Body of pancreas (tissue), 4 donors: ENCODE measurements at places on chromosomes 11 and 22. TPM values are rescaled to one million over a fixed set of nuclear protein-coding genes. Genes with fewer than 3 reads are reported as not detected.
A peak's percentile ranks its signal among the peaks of the same experiment; 100 is the strongest.

DNA sequence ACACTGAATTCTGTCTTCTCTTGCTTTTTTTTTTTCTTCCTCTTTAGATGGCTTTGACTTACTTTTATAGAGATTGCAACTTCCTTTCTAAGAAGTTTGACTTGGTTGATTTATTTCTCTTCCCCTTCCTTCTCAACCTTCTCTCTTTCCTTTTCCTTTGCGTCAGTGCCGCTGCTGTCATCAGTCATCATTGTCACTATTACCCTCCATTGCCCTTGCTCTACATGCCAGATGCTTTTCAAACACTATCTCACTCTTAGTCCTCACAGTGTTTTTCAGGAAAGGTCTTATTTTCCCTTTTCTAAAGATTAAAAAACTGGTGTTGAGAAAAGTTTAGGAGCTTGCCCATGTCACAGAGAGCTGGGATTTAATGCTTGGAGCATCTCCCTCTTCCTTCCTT is 74.7 kb upstream of the C11orf87 start:
- H3K4me1 ChIP-seq, result no peaks in the 10 kb centered on the region
- no peak for DNase-seq
- H3K27ac ChIP-seq, result no peak overlapping the region
- H3K36me3 ChIP-seq, result no peaks in the 10 kb centered on the region

DNA sequence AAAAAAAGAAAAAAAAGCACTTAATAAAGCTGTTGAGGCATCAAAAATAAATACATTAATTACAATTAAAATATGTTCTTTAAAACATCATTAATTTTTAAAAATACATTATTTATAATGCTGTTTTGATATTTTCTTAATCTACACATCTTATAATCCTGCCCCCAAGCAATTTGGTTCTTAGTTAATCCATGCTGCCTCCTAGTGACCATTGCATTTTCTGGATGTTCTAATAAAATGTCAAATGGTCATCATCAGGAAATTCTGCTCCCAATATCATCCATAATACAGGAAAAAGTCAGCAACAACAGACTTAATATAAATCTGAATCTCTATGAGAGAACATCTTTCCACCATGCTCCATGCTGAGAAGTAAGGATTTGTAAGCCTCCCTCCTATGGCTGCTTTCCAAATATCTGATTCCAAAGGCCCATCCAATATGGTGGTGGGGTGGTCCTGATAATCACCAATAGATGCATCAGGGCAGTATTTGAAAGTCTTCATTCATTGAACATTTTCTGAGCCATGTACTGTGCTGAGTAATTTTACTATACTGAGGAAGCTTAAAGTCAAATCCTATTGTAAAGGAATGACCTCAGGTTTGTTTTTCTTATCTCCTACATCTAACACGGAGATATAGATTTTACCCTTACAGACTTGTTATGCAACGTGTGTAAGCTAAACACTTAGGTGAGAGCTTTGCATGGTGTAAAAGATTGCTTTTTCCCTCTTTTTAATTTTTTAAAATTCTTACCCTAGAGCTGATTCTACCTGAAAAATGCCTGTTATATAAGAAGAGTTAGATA is 124.7 kb upstream of the BMAL1 start:
- no peaks in the 10 kb centered on the region for H3K4me1 ChIP-seq
- H3K36me3 ChIP-seq, result no peaks in the 10 kb centered on the region
- H3K27ac ChIP-seq, result no peak overlapping the region
- DNase-seq, result no peak
- H3K27me3 ChIP-seq, result no peaks in the 10 kb centered on the region

GRCh38 chr11:39683951-39684554 is 1775.4 kb downstream of the LRRC4C start:
- no peak overlapping the region for H3K27ac ChIP-seq
- no peaks in the 10 kb centered on the region for H3K4me1 ChIP-seq
- no peaks in the 10 kb centered on the region for H3K36me3 ChIP-seq
- H3K4me3 ChIP-seq, result no peak overlapping the region
- no peak for DNase-seq
- no peaks in the 10 kb centered on the region for H3K27me3 ChIP-seq

- no peaks in the 10 kb centered on the region for H3K27me3 ChIP-seq
- DNase-seq, result peak; percentile 56
Measured at GRCh38 chr11:12239396-12239795, 129.0 kb downstream of the MICAL2 start.

DNA sequence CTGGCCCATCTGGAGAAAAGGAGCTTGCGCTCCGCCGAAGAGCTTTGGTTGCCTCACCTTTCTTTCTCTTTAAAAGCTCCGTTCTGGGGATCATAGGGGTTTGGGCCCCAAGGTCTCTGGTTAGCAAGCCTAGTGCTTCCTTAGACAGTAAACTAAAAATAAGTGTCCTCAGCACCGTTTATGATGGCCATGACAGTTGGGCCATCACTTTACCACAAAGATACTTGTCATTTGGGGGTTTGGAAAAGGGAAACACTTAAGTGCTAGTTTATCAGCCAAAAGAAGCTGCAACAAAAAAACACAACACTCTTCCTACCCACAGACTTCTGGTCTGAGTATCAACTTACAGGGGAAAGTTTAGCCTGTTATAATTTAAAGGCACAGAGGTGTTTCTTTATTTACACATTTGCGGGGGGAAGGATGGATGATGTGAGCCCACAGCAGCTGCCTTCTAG is 88.4 kb upstream of the CD44 start:
- no peak for DNase-seq
- no peak overlapping the region for H3K4me3 ChIP-seq
- H3K27ac ChIP-seq, result no peak overlapping the region
- H3K27me3 ChIP-seq, result no peaks in the 10 kb centered on the region
- H3K4me1 ChIP-seq, result peaks cover 5% of the 10 kb centered on the region
- no peaks in the 10 kb centered on the region for H3K36me3 ChIP-seq

GRCh38 chr22:41550952-41551491 is 6.8 kb upstream of the POLR3H start:
- no peak overlapping the region for H3K4me3 ChIP-seq
- H3K4me1 ChIP-seq, result peaks cover 4% of the 10 kb centered on the region
- no peaks in the 10 kb centered on the region for H3K27me3 ChIP-seq
- no peaks in the 10 kb centered on the region for H3K36me3 ChIP-seq
- no peak overlapping the region for H3K27ac ChIP-seq

DNA sequence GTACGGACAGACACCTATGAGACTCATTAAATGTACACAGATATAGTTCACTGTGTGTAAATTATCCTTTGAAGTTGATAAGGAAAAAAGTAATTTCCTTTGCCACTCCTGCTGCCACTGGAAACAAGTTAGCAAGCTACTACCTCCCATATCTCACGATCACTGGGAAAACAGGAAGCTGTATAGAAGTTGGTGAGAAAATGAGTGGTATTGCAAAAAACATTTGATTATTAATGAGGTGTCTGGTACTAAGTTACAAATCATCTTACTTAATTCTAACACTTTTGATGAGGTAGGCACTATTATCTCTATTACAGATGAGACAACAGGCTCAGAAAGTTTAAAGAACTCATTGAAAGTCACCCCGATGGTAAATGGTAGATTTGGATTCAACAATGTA is 68.5 kb downstream of the GAB2 start:
- H3K27ac ChIP-seq, result no peak overlapping the region
- H3K36me3 ChIP-seq, result no peaks in the 10 kb centered on the region
- H3K4me1 ChIP-seq, result peaks cover 6% of the 10 kb centered on the region
- no peak overlapping the region for H3K4me3 ChIP-seq

GRCh38 chr22:46954781-46955180 is 192.3 kb downstream of the TBC1D22A start:
- no peaks in the 10 kb centered on the region for H3K4me1 ChIP-seq
- H3K4me3 ChIP-seq, result no peak overlapping the region
- no peak overlapping the region for H3K27ac ChIP-seq

DNA sequence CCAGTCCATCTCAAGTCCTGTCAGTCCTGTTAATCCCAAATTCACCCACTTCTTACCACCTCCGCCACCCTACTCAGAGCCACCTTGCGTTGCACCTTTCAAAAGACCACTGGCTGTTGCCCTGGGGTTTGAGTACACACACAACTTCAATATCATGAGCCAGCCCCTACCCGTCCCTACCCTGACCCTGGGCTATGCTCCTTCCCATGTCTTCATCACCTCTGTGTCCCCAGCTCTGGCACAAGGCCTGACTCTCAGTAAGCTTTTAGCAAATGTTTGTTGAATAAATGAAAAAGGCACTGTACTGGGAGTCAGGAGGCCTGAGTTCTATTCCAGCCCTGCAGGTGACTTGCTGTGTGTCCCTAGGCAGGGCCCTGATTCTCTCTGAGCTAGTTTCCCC is 26.5 kb downstream of the OTOG start:
- H3K27me3 ChIP-seq, result no peaks in the 10 kb centered on the region
- no peak overlapping the region for H3K27ac ChIP-seq
- no peak overlapping the region for H3K4me3 ChIP-seq
- no peak for DNase-seq
- no peaks in the 10 kb centered on the region for H3K4me1 ChIP-seq

DNA sequence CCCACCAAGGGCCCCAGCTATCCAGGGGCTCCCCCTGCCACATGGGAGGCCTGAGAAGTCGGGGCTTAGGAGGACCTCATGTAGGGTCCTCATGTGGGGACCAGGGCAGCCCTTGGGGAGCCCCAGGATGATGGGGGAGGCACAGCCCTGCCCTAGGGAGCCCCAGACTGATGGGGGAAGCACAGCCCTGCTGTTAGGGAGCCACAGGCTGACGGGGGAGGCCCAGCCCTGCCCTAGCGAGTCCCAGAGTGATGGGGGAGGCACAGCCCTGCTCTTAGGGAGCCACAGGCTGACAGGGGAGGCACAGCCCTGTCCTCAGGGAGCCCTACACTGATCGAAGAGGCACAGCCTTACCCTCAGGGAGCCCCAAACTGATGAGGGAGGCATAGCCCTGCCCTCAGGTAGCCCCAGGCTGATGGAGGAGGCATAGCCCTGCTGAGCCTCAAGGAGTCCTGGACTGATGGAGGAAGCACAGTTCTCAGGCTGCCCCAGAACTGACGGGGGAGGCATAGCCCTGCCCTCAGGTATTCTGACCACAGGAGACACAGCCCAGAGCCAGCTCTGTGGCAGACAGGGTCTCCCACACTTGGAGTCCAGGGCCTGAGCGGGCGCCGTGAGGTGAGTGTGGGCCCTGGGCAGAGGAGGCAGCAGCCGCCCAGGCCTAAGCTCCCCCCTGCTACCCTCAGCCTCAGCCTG is 10.8 kb downstream of the PRR33 start:
- no peak overlapping the region for H3K4me3 ChIP-seq
- no peaks in the 10 kb centered on the region for H3K36me3 ChIP-seq
- H3K4me1 ChIP-seq, result peaks cover 29% of the 10 kb centered on the region

The OR5AL1 gene
- not detected for total RNA-seq

The HBE1 gene
- not detected for total RNA-seq

The MAPK8IP1 gene
- 32.4 TPM for total RNA-seq

The OR51B5 gene
- total RNA-seq, result not detected

The SLC6A5 gene
- not detected for total RNA-seq

The OR51B2 gene
- not detected for total RNA-seq

The OR8G1 gene
- total RNA-seq, result not detected
